Right cardiac atrium (tissue), 5 donors: ENCODE measurements at places on chromosomes 5 and 9.

- no peak for DNase-seq
Observed at GRCh38 chr5:35485487-35485886, 132.2 kb upstream of the SPEF2 start.

DNA sequence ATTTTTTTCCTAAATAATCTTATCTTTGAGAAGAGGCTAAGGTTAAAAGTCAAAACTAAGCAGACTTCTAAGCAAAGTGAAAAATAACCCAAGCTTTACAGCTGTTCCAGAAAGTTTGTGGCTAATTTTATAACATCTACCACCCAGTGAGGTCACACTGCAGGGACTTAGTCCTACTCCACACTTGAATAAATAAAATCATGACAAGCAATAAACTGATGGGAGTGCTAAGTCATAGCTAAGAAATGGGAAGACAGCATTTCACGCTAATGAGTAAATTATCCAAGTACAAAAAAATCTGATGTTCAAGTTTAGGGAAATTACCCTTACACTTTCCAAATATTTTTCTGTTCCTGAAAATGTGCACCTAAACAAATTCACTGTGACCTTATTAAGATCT lies 47.7 kb downstream of the ZNF608 start:
- no peak for DNase-seq

DNA sequence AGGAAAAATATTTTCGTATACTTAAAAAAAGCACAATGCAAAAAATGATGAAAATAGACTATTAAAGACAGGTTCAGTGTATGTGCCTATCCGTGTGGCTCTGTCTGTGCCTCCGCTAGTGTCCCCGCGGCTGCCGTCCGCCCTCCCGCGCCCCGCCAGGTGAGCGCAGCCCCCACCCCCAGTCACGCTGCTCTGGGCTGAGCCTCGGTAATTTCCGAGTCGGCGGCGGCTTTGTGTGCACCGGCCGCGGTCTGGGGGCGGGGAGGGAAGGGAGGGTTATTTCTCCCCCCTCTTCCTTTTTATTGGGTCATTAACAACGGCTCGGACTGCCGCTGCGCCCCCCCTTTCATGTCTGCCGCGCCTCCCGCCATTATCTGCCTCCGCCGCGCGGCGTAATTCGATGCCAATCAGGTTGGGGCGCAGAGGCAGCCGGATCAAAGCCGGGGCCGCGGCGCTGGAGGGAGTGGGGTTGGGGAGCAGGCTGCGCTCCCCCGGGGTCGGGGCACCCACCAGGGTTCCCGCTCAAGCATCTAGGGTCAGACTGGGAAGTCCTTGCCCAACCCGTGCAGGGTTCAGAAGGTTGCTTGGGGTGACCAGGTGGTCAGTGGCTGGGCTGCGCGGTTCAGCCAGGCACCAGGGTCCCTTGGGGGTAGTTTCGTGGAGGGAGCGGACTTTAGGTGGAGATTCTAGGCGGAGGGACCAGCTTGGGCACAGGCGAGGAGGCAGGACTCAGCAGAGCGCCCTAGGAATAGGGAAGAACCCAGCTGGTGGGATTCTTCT lies 39.5 kb upstream of the PSD2 start:
- no peak for DNase-seq

- no peak for DNase-seq
Observed at GRCh38 chr9:87531370-87532295, 34.0 kb downstream of the DAPK1 start.

DNA sequence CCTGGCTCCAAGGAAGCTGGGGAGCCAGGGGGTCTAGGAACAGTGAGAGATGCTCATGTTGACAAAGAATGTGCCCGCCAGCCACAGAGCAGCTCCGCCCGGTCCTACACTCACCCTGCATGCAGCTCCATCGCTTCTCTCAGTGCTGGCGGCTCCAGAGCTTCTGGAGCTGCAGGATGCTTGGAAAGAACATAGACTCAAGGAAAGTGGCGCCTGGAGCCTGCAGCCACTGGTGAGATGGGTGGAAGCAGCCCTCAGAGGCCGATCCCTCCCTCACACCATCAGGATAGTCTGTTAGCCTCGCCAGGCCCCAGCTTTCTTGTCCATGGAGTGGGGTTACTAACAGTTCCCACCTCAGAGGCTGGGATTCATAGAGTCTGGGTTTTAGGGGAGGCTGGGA lies 26.4 kb upstream of the SLC6A19 start:
- DNase-seq, result peak; percentile 37

- no peak for DNase-seq
Observed at GRCh38 chr9:89956907-89957306, 352.1 kb downstream of the GADD45G start.

- DNase-seq, result peak; percentile 67
Observed at GRCh38 chr9:71984403-71984802, 73.0 kb downstream of the C9orf85 start.

GRCh38 chr5:175284806-175285205 lies 159.2 kb downstream of the DRD1 start:
- DNase-seq, result no peak

DNA sequence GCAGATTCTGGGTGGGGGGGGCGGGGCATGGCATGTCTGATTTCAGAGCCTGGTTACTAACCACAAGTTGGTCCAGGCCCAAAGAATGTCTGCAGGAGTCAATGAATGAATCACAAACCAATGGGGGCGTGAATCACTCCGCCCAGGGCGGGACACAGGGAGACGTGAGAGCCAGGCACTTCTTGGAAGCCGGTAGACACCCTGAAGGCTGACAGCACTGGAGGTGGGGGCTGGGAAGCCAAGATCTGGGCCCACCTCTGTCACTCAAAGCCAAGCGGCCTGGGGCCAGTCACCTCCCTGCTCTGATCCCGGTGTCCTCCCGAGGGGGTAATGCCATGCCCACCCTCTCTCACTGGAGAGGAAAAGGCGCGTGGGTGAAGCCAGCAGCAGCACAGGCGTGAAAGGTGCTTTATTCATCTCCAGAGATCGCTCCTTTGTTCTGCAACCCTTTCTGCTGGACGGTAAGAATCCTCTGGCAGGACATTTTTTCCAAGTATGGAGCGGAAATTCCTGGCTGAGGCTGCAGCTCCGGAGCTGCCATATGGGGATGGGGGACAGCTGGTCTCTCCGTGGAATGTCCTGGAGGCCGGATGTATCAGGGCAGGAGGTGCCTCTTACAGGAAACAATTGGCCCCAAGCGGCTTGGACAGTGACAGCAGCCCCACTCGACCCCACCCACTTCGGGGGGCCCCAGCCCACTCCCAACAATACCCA lies 85.0 kb downstream of the STK10 start:
- DNase-seq, result peak; percentile 80

DNA sequence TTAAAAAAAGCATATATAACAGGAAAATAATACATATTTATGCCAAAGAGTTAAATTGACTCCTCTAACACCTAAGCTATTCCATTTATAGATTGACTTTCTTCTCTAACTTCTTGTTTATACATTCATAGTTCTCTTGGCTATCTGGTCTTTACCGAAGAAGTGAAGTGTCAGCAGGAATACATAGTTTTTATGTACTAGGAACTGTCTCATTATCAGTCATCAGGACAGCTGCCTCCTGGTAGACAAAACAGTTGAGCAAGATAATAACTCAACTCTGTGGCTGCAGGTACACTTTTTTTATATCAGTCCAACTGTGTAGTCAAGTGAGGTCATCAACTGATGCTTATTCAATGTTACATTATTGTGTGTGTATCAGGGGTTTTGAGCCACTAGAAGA lies 1436.0 kb upstream of the NUDT12 start:
- DNase-seq, result no peak

- no peak for DNase-seq
Observed at GRCh38 chr5:151741678-151742423, 16.6 kb downstream of the ATOX1 start.

DNA sequence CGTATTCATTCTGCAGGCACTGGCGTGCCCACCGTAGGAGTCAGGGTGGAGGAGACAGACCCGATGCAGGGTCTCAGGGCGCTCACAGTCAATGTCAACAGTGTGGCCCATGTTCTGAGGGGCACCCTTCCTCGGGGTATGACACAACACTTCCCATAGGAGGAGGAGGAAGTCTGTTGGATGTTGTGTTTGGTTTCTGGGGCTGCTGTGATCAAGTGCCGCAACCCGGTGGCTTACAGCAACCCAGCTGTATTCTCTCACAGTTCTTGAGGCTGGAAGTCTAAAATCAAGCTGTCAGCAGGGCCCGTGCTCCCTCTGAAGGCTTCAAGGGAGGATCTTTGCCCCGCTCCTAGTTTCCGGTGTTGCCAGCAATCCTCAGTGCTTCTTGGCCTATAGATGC lies 5.6 kb upstream of the HNRNPAB start:
- no peak for DNase-seq

DNA sequence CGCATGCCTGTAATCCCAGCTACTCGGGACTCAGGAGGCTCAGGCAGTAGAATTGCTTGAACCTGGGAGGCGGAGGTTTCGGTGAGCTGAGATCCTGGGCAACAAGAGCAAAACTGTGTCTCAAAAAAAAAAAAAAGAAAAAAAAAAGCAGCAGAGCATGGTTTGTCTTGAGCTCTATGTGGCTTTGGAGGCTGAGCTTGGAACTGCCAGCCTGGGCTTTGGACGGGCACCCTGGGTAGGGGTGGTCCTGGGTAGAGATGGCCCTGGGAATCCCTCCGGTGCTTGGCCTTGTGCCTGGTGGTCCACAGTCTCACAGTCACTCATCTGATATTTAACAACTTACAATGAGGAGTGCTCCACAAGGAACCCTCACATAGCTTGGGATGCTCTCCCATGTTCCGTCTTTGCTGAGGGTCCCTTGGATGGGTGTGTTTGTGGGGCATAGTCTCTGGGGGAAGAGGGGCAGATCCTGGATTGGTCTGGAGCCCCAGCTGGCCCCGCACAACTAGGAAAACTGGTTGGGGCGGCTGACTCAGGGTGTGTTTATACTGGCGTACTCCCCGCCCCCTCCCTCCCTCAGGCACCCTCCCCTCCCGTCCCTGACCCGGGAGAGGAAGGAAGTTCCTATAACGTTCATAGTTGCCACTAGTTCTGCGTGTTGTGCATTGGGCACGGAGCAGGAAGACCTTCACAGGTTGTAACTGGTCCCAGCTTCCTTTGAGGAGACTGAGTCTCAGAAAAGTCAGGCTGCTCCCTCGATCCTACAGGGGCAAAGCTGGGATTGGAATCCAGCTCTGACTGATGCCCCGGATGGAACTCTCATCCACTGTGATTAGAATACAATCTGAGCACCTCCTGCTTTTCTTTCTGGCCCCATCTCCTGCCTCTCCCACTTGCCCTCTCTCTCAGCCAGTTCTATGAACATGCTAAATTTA lies 11.2 kb downstream of the IER5L start:
- DNase-seq, result peak; percentile 89

- DNase-seq, result peak; percentile 57
Observed at GRCh38 chr9:107345327-107345726, 62.2 kb downstream of the RAD23B start.

- DNase-seq, result no peak
Observed at GRCh38 chr9:105900123-105900522, 205.8 kb downstream of the TMEM38B start.

- no peak for DNase-seq
Observed at GRCh38 chr5:43772764-43773477, 169.9 kb downstream of the NNT start.

- DNase-seq, result no peak
Observed at GRCh38 chr9:116027096-116027495, 126.5 kb upstream of the PAPPA start.

GRCh38 chr9:113350937-113351336 lies 1.6 kb downstream of the BSPRY start:
- DNase-seq, result no peak

GRCh38 chr5:133890314-133890713 lies 78.1 kb downstream of the C5orf15 start:
- no peak for DNase-seq

GRCh38 chr9:131673068-131673467 lies 66.8 kb downstream of the RAPGEF1 start:
- no peak for DNase-seq

DNA sequence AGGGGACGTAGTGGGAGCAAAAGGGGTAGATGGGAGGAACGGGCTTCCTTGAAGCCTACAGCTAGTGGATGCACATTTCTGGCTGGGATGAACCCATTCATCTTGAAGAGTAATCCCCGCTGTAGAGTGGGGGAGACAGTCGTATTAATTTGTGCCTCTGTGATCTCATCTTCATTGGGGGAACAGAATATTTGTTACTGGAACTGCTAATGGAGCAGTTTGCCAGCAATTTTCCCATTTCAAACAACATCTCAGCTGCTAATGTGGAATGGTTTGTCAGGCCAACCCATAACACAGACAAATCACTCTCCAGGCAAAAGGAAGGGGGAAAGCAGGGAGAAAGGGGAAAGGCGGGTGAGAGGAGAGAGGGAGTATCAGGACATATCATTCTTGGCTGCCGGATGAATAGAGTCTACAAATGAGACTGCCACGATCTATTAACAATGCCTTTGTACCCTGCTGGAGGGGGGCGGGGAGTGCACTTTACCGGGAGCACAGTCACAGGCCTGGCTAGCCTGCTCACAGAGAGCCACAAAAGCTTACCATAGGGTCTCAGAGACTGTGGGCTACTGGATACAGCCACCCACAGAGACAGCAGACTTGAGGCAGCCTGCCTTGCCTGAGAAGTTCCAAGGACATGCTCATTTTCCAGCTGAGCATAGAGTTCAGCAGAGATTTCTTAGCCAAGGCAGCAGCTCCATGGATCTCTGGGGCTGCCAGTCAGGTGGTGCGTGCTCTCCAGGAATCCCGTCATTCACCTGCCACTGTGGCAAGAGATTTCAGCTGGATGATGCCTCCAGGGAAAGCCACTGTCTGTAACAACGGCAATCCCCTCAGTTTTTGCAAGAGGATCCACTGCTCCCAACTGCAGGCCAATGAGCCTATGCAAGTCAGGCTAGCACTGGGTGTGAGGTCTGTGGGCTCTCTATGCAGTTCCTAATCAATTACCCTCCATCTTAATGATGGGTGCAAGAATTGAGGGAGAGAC lies 217.7 kb upstream of the PANK3 start:
- DNase-seq, result no peak

DNA sequence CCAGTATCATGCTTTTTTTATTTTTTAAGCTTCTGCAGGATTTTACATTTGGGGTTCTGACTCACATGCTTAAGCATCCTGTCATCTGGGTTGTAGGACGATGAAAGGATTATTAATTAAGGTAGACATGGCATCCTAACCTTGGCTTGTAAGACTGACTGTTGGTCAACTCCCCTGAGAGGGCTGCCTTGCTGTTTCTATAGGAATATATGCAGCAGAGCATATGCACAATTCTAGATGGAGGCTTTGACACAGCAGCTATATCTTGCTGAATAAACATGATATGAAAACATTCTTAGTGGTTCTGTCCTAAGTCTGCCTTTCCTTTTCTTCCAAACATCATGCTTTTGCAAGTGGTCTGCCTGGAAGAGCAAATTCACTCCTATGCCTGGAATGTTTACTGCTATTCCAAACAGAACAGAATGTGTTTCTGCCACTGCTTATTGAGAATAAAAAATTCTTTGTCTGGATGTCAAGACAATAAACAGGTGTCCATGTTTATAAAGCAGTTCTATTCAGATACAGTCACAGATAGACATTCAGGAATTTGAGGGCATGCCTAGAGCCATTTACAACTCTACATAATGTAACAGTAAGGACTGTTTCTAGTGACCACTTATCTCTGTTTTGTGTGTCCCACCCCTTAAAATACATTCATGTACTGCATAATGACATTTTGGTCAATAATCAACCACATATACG lies 166.2 kb upstream of the PPP2R2B start:
- no peak for DNase-seq
